Stimulated activated CD8-positive, alpha-beta memory T cell treated with anti-CD3 and anti-CD28 coated beads, Interleukin-2, amount 100 ng/mL, for 1 hour (primary cell): ENCODE measurements at places on chromosomes 2 and 18.

DNA sequence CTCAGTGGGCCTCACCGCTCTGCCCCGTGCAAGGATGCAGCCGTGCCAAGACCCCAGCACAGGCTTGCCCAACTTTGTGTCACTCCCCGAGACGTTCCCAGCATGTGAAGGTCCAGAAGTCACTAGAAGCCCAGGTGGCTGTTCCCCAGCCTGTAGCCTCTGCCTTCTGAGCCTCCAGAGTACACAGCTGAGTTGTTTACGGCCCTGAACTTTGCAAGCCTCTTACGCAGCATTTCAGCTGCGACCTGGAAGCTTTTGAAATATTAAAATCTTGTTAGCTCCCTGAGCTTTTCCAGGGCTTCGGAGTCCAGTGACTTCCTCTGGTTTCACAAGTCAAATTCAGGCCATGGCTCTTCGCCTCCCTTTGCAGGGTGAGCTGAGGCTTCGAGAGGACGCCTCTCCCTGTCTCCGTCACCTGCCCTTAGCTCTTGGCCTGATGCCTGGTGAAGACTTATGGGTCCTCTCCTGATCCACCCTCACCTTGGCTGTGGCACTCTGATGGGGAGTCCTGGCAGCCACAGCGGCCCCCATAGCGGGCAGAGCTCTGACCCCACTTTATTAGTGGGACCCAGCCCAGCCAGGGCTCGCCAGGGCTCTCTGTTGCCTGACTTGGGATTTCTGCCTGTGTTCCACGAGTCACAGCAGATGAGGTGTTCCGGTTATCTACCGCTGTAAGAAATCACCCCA, 76.5 kb upstream of the HPCAL1 start:
- DNase-seq, result no peak

DNA sequence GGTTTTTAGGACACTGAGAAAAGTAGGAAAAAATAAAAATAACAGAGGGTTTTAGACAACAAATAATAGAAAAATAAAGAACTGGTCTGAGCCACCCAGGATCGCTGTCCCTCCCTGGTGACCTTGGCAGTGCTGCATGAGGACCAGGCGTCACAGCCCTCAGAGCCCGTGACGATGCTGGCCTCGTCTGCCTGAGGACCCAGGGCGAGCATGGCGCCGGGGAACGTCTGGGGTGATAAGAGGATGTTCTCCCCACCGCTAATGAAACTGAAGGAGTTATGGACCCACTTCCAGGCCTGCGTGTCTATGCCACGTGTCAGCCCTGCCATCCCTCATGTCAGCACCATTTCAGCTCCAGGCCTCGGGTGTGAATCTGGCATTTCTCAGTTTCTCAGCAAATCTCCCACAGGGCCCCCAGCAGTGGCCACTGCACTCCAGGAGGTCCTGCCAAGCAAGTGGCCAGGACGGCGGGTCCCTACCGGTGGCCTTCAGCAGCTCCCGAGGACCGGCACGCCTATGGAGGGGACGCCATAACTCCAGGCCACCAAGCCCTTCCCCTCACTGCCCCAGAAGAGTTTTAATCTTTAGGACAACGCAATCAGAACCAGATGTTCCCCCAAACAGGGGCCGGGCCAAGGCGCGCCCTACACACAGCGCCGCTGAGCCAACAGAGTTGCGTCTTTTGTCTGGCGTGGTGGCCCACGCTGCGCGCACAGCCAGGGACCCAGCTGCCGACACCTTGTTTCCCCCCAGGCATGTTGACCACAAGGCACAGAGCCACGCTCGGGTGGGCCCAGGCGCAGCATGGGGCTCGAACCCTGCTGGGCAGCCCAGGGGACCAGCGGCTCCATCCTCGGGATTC, 179.7 kb downstream of the TWIST2 start:
- no peak for DNase-seq

- DNase-seq, result no peak
These were observed 56.5 kb upstream of the COL5A2 start for GRCh38 chr2:189236066-189236465.

DNA sequence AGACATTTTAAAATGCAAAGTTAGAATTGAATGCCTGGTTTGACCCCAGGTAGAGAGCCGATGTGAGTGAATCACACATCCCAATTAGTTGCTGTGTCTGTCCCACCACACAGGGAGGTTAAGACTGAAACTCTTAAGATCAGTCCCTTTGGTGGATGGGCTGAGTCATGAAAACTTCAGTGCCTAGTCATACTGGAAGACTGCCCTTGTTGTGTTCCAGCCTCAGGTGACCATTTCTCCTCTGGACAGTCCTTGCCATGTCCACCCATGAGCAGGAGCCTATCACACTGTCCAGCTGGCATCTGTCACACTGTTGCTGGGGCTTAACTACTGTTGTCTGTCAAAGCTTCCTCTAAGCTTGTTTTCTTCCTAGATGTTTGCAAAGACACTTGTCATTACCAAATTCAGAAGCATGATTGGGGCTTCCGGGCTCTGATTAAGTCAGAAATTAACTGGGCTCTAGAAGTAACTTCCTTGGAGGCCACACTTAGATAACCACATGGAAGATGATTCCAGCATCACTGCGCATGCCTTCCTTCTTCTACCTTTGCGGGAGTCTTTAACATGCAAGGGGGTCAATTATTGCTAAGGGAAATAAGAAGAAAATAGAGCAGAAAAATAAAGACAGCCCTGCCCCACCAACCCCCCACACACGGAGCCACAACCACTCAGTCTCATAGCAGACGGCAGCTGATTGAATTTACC, 21.3 kb downstream of the CYRIA start:
- no peak for DNase-seq

DNA sequence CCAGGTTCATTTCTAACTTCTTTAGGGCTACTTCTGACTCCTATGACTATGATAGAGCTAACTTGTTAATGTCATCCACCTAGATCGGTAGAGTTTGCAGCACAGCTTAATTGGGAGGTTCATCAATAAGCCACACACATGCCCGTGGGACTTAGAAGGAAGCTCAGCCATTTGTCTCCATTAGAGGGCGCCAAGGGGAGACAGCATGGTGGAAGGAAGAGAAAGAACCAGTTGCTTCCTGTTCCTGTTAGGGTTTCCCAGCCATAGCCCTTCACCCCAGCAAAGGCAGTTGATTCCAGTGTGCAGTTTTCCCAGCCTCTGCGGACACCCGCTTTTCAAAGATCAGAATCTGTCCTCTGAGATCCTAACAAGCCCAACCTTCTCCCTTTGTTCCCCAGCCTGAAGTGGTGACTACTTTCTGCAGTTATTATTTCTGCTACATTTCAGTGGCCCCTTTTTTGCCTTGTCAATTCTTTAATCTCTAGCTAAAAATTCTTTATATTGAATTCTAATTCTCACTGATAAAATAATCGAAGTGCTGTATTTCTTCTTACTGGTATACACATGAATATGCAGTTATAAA, 30.3 kb downstream of the MAIP1 start:
- DNase-seq, result no peak

DNA sequence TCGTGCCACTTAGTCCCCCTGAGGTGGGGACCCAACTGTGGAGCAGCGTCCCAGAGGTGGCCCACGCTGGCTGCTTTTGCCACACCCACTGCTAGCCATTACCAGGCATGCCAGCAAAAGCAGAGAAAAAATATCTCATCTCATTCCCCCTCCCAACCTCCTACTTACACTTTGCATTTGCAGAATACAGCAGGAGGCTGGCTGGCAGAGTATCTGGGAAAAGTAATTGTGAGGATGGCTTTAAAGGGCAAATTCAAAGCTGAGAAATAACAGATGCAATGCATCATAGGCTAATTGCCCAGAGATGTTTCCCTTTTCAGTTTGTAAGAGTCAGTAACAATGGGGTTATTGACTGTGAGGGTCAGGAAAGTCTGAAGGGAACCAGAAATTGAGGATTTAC, 438.1 kb upstream of the DSEL start:
- DNase-seq, result no peak
